Right renal pelvis (tissue), 4 donors: ENCODE measurements at places on chromosomes 2 and 18. TPM values are rescaled to one million over a fixed set of nuclear protein-coding genes. Genes with fewer than 3 reads are reported as not detected.

DNA sequence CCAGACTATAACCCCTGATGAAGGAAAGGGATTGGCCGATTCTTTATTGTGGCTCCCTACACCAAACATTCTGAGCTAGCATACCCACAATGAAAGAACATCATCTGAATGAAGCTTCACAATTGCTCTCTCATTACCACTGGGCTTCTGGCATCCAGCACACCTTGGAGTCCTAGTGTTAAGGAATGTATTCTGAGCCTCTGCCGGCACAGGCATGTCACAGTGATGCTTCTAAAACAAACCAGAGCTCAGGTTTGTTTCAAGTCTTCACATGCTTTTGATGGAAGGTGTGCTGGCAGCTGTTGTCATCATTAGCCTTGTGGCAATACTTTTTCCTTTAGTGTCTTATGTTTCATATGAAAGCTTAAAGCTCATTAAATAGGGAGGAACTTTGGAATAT is 76.3 kb upstream of the RBBP8 start:
- DNase-seq, result no peak

The DPP10 gene
- polyA plus RNA-seq, result 14.6 TPM

- peak; percentile 1 for DNase-seq
These were observed 1199.1 kb upstream of the GYPC start for GRCh38 chr2:125456693-125457363.

The DIPK1C gene
- polyA plus RNA-seq, result 0.46 TPM

GRCh38 chr2:181575650-181576025 is 81.3 kb downstream of the CERKL start:
- DNase-seq, result no peak

- no peak for DNase-seq
These were observed 41.9 kb downstream of the TACR1 start for GRCh38 chr2:75157435-75157834.

DNA sequence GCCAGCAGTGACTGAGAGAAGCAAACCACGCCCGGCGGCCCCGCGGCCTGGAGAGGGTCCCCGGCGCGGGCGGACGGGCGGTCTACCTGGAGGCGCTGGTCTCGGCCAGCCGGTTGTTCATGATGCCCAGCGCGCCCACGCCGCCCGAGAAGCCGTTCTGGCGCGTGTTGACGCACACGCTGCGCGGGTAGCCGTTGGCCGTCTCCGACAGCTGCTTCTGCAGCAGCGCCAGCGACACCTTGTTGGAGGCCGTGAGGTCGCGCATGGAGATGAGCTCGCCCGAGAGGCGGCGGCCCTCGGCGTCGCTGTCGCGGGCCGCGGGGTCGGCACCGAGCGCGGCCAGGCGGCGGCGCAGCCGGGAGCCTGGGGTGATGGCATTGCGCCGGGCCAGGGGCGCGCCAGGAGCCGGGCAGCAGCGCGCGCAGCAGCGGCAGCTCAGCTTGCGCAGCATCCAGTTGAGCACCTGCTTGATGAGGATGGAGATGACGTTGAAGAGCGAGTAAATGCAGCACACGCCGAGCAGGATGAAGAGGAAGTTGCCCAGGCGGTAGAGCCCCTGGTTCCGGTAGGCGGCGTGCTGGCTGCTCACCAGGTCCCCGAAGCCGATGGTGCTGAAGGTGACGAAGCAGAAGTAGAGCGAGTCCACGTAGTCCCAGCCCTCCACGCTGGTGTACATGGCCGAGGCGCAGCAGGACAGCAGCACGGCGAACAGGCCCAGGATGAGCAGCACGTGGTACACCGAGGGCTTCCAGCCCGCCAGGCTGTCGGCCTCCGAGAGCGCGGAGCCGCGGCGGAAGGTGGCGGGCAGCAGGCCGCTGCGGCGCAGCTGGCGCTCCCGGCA is 118.1 kb downstream of the MSH2 start:
- peak; percentile 5 for DNase-seq

GRCh38 chr2:20313659-20314058 is 37.0 kb downstream of the PUM2 start:
- no peak for DNase-seq

- no peak for DNase-seq
These were observed 153.4 kb upstream of the CCDC150 start for GRCh38 chr2:196486146-196486545.

The FKBP1B gene
- 11.3 TPM for polyA plus RNA-seq

DNA sequence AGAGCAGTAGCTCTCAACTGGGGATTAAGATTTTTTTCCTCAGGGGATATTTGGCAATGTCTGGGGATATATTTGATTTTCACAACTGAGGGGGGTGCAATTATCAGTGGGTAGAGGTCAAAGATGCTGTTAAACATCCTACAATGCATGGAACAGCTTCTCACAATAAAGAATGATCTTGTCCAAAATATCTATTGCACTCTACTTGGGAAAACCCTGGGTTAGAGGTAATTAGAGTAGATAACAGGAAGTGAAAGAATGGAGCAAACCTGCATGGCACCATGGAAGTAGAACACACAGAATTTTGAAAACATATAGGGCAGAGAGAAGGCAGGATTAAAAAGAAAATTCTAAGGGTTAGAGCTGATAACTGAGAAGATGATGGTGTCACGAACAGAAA is 26.4 kb upstream of the PPM1B start:
- DNase-seq, result no peak

The GCFC2 gene
- polyA plus RNA-seq, result 54.6 TPM
